ENCODE measurements at places on chromosomes 3 and 15.

DNA sequence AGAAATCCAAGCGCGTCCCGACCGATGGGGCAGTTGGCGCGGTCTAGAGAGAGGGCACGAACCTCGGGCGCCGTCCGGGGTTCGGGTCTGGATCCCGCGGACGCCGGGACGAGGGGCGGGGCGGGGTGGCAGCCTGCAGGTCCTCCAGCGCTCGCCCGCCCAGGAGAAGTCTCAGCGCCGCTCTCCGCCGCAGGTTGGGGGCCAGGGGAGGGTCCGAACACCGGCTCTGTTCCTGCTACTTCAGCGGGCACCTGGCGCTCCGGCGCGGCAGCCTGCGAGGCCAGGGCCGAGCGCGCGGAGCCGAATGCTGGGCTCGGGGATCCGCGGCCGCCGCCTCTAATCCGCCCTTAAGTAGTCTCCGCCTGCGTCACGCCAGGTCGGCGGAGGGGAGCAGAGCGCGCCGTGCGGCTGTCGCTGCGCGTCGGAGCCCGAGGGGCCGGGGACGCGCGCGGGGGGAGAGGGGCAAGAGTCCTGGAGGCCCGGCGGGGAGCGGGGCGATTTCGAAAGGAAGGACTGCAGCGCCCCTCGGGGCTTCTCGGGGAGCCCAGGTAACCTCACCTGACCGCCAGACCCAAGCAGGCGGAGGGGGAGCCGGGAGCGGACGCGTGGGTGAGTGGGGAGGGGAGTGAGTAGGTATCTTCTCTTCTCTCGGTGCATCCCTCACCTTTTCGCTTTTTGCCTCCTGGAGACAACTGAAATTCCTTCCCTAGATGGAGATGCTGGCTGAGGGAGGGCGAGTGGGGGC, at the start of gene GJD2:
Gene GJD2, minus strand, starts transcription at position 325 of the 745 bp plus-strand sequence. CDS start 510 bp downstream, outside the sequence.
- DNase-seq = no peak

DNA sequence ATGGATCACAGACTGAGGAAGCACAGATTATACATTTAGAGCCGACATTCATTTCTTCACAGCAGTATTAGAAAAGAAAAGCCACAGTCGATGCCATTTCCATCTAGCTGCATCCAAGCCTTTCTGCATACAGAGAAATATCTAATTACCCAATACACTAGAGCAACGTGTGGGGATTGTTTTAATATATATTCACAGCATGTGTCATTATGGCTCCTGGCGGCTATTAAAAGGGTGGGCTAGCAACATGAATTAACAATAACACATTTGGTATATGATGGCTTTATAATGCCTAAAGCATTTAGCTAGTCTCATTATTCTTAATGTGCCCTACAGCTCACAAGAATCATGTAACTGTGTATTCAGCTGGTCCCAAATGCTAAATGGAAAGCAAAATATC, 1030.5 kb downstream of the FHIT start:
- no peak for DNase-seq

GRCh38 chr15:53918180-53919079, 59.8 kb upstream of the UNC13C start:
- DNase-seq = no peak

DNA sequence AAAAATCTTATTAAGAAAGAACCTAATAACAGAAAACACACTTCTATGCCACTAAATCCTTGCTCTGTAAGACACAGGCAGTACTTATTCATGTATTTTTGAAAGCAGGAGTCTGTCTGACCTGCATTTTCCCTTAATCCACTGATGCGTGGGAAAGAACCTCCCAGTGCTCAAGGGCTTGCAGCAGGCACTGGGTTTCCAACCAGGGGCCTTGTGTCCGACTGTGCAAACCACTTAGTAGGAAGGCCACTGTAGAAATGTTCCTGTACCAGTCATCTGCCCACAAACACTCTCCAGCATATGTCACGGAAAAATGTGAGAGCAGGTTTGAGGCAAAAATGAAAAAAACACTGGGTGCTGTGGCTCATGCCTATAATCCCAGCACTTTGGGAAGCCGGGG, 12.4 kb downstream of the CXCR6 start:
- no peak for DNase-seq

- no peak for DNase-seq
These were observed 4.5 kb upstream of the SCG5 start for GRCh38 chr15:32636908-32637567.

DNA sequence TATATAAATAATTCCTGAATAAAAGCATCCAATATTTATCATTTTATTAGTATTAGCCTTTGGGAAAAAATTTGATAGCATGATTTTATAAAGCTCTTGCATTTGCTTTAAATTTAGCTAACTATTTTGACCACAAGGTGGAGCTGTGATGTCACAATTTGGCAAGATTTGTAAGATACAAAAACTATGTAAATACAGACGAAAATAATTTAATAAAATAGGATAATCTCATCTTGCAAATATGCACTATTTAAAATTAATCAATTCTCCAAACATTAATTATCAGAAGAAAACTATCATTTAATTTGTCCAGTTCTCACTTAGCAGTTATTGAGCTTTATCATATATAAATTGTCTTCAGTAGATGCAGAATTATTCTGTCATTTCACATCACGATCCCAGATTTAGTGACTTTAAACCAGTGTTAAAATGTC, 95.4 kb downstream of the PLOD2 start:
- no peak for DNase-seq

GRCh38 chr3:86388820-86389219, 602.1 kb downstream of the VGLL3 start:
- no peak for DNase-seq

- no peak for DNase-seq
These were observed 62.2 kb downstream of the ABTB1 start for GRCh38 chr3:127734754-127735473.

- no peak for DNase-seq
These were observed 391.5 kb upstream of the CCDC54 start for GRCh38 chr3:106985721-106986120.

GRCh38 chr3:98779541-98780335, 16.6 kb downstream of the ST3GAL6 start:
- no peak for DNase-seq

GRCh38 chr3:107858876-107859275, 232.0 kb downstream of the CD47 start:
- DNase-seq = no peak

GRCh38 chr3:64048631-64049061, 25.4 kb upstream of the PSMD6 start:
- no peak for DNase-seq

GRCh38 chr3:133865136-133865855, 30.4 kb downstream of the RAB6B start:
- no peak for DNase-seq

GRCh38 chr15:99105514-99106341, 848 bp downstream of the SYNM start:
- DNase-seq = no peak

DNA sequence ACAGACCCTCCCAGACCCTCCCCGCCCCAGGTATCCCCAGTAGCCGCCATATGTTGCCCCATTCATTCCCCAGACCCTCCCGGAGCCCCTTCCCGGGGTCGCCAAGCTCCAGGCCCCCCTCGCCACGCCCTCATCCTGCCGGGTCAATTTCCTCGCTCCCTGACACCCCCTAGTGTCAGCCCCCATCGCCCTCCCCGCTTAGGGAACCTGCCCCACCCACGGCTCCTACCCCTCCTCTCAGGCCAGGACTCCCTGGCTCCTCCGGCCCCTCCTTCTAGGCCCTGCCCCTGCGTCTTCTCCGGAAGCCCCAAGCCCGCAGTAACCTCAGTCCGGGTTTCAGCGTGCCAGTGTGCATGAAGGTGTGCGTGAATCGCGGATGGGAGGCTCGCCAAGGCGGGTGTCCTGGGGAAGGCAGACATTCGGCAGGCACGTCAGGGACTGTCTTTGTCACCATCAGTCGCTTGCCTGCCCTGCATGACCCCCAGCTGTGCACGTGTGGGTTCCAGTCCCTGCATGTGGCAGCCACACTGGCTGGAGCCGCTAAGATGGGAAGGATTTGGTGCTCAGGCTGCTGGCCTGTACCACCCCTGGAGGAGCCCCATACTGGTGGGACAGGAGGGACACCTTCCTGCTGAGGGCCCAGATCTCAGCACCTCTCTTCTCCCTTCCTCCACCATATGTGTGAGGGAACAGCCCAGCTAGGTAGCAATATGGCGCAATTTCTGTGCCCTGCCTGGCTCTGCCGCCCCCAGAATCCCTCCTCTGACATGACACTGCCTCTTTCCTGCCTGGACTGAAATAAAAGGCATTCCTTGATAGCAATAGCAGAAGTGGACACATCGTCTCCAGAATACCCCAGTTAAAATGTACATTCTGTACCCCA, 693 bp downstream of the DISP2 start:
- peak; percentile 17 for DNase-seq

DNA sequence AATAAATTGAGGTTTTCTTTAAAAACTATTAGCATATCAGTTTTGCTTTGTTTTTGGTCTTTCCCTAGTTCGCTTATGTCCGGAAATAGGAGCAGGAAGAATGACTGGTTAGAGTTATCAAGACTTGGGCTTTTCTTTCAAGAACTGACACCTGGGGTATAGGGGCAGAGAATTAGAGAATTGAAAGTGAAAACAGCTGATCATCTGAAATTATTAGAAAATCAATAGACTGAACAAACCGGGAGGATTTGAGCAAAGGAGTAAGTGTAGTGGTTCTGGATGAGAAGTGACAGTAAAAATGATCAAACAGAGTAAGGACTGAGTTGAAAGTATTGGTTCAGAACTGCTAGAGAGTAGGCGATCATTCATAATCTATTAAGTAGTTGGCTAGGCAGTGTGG, 6.0 kb downstream of the MINDY2 start:
- DNase-seq = no peak

- no peak for DNase-seq
These were observed 11.0 kb downstream of the ALCAM start for GRCh38 chr3:105377716-105378115.

GRCh38 chr15:64503640-64504039, 43.3 kb downstream of the ZNF609 start:
- no peak for DNase-seq

DNA sequence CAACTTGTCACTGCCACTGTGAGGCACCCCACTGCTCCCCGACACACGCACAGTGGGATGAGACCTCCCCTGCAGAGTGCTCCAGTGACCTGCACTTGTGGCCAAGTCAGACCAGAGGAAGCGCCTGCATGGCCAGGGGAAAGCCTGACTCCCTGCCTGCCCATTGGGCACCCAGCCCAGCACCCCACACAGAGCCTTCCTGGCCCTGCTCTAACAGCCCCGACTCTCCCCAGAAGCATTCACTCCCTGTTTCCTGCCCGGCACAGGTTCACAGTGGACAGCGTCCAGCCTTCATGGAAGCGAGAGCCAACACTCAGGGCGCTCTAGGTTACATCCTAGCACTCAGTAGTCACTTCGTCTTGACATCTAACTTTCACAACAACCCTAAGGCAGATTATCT, 27.8 kb downstream of the RBPMS2 start:
- DNase-seq = no peak

- no peak for DNase-seq
These were observed 64.4 kb downstream of the ZNF609 start for GRCh38 chr15:64524778-64525177.

Data from activated gamma-delta T cell treated with anti-CD3 and anti-CD28 coated beads, Interleukin-2, amount 50 U/mL, for 16 hours (primary cell).